ENCODE measurements at places on chromosomes 7 and 10.
A peak's percentile ranks its signal among the peaks of the same experiment; 100 is the strongest.

GRCh38 chr7:55046582-55047342 is 27.9 kb downstream of the EGFR start:
- no peaks in the 10 kb centered on the region for H3K4me1 ChIP-seq
- no peak overlapping the region for H3K27ac ChIP-seq
- no peak for DNase-seq

DNA sequence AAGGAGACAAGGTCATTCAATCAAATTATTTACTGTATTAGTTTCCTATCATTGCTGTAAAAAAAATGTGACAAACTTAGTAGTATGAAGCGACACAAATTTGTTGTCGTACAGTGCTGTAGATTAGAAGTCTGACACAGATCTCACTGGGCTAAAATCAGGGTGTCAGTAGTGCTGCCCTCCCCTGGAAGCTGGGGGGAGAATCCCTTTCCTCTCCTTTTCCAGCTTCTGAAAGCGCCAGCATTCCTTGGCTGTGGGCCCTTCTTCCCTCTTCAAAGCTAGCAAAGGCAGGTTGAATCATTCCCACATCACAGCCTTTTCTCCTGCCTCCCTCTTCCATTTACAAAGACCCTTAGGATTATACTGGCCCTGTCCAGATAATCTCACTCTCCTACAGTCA is 28.0 kb downstream of the VPS41 start:
- H3K36me3 ChIP-seq = peaks cover 5% of the 10 kb centered on the region
- DNase-seq = no peak
- H3K4me1 ChIP-seq = peaks cover 44% of the 10 kb centered on the region
- no peak overlapping the region for H3K4me3 ChIP-seq
- no peak overlapping the region for H3K27ac ChIP-seq

GRCh38 chr7:106282390-106282789 is 2.4 kb downstream of the NAMPT start:
- peaks cover 24% of the 10 kb centered on the region for H3K36me3 ChIP-seq
- H3K4me3 ChIP-seq = peak overlapping the region; percentile 96
- no peaks in the 10 kb centered on the region for H3K27me3 ChIP-seq

DNA sequence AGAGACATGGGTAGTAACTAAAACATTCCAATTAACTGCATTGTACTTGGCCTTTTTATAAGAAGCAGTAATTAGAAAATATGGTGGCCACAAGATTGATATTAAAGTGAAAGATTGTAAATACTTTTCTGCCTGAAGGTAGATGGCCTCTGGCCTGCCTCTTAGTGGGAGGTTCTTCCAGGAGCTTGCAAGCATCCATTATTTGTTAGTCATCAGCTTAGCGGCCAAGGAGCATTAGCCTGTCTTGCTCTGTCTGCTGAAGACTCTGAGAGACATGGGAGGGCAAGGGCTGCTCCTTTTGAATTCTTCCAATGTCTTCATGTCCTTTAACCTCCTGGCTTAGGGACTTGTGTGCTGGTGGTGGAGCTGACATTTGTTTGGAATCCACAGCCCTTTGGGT is 80.4 kb downstream of the TCF7L2 start:
- H3K27me3 ChIP-seq = peaks cover 32% of the 10 kb centered on the region
- no peaks in the 10 kb centered on the region for H3K36me3 ChIP-seq
- no peak overlapping the region for H3K4me3 ChIP-seq
- H3K27ac ChIP-seq = peak overlapping the region; percentile 31

- DNase-seq = no peak
- peaks cover 32% of the 10 kb centered on the region for H3K27me3 ChIP-seq
- peaks cover 2% of the 10 kb centered on the region for H3K36me3 ChIP-seq
- H3K27ac ChIP-seq = no peak overlapping the region
Observed at GRCh38 chr10:118272767-118273166, 69.4 kb downstream of the FAM204A start.

DNA sequence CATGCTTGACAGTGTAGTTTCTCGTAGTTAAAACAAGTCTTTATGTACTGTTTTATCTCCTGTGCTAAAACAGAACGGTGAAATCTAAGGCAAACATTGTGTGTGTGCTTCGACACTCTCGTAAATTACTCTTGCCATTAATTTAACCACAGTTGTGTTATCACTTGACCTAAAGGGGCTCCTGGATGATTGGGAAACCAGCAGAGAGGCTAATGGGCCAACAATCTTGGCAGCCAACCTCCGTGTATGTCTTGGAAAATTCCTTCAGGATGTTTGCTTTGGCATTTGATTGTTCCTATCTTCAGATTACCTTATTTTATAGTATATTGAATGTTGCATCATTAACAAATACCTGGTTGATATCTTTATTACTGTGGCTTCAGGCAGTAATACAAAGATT is 409.5 kb downstream of the SDK1 start:
- no peak overlapping the region for H3K4me3 ChIP-seq
- peaks cover 4% of the 10 kb centered on the region for H3K27me3 ChIP-seq
- no peak for DNase-seq

Data from activated T-cell treated with anti-CD3 and anti-CD28 coated beads, Interleukin-2, amount 50 U/mL, for 72 hours (primary cell).